Fibroblast of the aortic adventitia (primary cell): ENCODE measurements at places on chromosomes 1 and 21. TPM values are rescaled to one million over a fixed set of nuclear protein-coding genes. Genes with fewer than 3 reads are reported as not detected.

DNA sequence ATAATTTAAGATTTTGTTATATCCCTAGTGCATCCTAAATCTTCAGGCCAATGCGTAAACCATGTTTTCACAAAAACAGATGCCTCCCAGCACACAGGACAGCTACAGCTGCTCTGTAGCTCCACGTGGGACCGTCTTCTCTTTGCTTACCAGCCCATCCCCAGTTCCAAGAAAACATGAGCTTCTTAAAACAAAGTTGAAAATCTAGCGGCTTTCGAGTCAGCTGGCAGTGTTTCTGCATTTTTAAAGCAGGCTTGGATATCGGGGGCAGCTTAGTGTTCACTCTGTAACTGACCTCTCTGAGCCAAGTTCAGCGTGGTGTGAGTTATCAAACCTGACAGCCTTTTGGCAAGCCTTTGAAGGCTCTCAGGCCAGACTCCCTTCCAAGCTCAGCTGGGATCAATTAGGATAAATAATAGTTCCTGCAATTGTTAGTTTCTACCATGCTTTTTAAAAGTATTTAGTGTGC, 881.5 kb downstream of the LTN1 start:
- DNase-seq: peak; percentile 100

GRCh38 chr1:67041841-67042503, 12.0 kb downstream of the SLC35D1 start:
- peak; percentile 57 for DNase-seq

DNA sequence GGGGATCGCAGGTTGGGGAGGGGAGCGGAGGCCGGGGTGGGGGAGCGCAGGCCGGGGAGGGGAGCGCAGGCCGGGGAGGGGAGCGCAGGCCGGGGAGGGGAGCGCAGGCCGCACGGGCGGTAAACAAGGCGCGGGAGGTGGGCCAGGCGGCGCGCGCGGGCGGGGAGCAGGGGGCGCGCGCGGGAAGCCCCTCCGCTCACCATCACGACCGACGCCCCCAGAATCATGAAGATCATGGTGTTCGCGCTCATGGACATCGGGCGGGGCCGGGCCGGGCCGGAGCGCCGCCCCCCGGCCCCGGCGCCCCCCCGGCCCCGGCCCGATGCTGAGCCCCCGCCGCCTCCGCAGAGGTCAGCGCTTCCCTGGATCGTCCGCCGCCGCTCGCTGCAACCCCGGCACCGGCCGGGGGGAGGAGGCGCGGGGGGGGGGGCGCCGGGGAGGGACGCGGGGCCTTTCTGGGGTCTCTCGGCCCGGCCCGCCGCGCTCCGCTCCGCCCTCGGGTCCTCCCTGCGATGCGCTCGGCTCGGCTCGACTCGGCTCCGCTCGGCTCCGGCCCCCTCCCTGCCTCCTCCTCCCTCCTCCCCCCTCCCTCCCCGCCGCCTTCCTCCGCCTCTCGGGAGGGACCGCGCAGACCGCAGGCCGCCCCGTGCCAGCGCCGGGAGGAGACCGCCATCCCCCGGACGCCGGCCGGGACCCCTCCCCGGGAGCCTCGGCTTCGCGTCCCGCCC, at the start of gene TMEM240:
TMEM240 (minus strand) TSS at position 535 of the 728 bp plus-strand sequence; CDS start at position 257, 278 bp downstream.
- peak; percentile 66 for DNase-seq

DNA sequence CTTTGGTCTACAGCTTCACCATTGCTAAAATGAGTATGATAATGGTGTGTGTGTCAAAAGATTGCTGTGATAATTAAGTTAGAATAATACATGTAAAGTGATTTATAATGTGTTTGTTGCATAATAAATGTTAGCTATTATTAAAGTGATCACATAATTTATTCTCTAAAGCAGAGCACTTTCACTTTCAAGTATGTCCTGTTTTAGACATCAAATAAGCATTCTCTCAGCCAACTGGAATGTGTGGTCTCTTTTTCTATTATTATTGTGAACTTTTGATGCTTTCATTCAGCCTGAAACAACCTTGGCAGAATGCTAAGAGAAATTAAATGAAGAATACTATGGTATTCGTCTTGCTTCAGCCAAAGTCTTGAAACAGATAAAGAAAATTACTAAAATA, 102.8 kb upstream of the COL11A1 start:
- DNase-seq: no peak

The RNU1-3 gene
- under 0.01 and 2,882 TPM in 2 replicates for total RNA-seq

GRCh38 chr1:145720878-145721671, 1.8 kb downstream of the CD160 start:
- peak; percentile 47 for DNase-seq

- peak; percentile 94 for DNase-seq
Observed at GRCh38 chr1:111275079-111275478, 15.6 kb upstream of the CHIA start.

- no peak for DNase-seq
Observed at GRCh38 chr1:59478822-59479221, 181.9 kb downstream of the FGGY start.

- DNase-seq: no peak
Observed at GRCh38 chr1:159594625-159595405, 7.2 kb downstream of the APCS start.

GRCh38 chr1:198788561-198789064, 149.8 kb downstream of the PTPRC start:
- no peak for DNase-seq

DNA sequence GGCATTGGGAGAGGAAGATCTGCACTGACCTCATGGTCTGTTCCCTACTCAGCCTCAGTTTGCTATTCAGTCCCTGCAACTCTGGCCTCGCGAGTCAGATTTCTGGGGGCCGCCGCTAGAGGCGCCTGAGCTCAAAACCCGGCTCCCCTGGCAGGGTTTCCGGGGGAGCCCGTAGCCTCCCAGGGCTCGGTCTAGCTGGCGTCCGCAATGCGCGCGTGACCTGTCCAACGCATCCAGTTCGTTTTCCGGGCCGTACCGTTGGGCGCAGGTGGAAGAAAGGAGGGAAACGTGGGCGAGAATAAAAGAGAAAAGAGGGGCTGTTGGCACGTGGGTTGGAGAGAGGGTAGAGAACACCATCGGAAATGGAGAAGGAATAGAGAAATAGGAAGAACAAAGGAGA, at the start of gene ADAM30:
ADAM30 (minus strand) TSS at position 213 of the 400 bp plus-strand sequence; CDS start at position 34, 179 bp downstream.
- DNase-seq: no peak

GRCh38 chr1:21012937-21013336, 163.8 kb downstream of the EIF4G3 start:
- DNase-seq: peak; percentile 76

- DNase-seq: peak; percentile 42
Observed at GRCh38 chr1:179166663-179167417, 62.6 kb downstream of the ABL2 start.

- no peak for DNase-seq
Observed at GRCh38 chr1:39494671-39495410, 3.4 kb downstream of the BMP8A start.

The CAMK1G gene
- 0.90 and 1.1 TPM in 2 replicates for total RNA-seq

The RHD gene
- total RNA-seq: not detected in 2 replicates

GRCh38 chr1:204363335-204364114, 3.8 kb upstream of the PLEKHA6 start:
- peak; percentile 83 for DNase-seq

DNA sequence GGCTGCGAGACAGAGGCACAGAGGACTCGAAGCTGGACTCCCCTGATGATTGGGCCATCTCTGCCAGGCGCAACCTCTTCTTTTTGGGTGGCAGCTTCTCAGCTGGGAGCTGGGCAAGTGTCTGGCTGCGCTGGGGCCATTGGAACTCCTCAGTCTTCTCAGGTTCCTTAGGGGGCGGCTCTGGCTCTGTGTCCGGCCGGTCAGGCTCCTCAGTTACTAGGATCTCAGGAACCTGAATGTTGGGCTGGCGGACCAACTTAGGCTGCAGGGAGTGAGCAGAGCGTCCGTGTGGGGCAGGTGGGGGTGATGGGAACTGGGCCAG, 97.5 kb upstream of the EDN2 start:
- no peak for DNase-seq

The GJC2 gene
- 2.0 and 2.6 TPM in 2 replicates for total RNA-seq

DNA sequence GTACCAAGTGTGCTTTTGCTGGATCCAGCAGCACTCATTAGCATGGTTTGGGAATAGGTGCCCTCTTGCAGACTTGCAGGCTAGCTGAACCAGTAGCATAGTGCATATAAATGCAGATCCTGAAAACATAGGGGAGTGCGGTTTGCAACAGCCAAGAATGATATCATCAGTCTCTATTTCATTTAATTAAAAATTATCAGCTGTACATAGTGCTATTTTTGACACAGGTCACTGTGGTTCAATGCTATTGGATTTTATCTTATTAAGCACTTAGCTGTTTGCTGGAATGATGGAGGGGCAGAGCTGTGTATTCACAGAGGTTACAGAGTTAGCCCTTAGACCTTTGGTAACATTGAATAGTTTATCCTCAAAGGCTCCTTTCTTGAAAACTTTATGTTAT, 43.6 kb downstream of the CYYR1 start:
- DNase-seq: no peak

GRCh38 chr1:163162381-163162914, 40.3 kb downstream of the RGS5 start:
- peak; percentile 38 for DNase-seq

GRCh38 chr1:19682257-19682656, 17.6 kb downstream of the HTR6 start:
- peak; percentile 92 for DNase-seq

The CA6 gene
- not detected in 2 replicates for total RNA-seq

GRCh38 chr1:80218112-80218511, 1211.6 kb upstream of the ADGRL4 start:
- peak; percentile 68 for DNase-seq

- DNase-seq: no peak
Observed at GRCh38 chr21:33661146-33661545, 18.8 kb downstream of the ITSN1 start.

The SPRR2A gene
- total RNA-seq: not detected in 2 replicates
